ENCODE measurements at places on chromosomes 16 and 17.

DNA sequence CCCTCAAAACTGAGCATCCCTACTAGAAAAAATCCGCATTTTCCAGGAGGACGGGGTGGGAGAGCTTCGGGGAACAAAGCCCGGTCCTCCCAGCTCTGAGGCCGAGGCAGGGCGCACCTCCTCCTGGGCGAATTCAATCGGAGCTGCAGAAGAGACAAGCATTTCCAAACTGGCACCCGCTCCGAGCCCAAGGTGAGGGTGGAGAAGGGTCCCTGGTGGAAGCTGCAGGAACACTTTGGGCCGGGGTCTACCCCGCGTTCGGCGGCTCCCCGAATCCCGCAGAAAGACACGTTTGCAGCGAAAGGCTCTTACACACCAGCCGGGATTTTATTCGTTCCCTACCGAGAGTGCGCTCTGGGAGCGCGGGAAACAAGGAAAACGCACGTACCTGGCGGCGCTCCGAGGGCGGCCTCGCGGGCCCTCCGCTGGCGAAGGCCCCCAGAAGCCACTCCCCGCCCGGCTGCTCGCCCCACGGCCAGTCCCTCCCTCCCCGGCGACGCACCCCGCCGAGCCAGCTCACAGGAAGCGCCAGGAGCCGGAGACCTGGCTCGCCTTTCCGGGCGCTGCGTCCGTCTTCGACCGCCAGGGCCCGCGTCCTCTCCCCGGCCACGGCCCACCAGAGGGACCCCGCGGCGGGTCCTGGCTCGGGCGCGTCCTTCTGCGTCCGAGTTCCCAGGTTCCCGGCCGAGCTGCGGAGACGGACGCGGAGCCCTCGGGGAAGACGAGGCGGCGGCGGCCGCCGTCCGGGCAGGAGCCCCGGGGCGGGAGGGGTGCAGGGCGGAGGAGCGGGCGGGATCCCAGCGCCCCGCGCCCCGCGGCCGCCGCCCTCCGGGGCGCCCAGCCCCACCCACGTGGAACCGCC lies 49.8 kb upstream of the BAHCC1 start:
- peaks cover 43% of the 10 kb centered on the region for H3K27me3 ChIP-seq
- DNase-seq: peak; percentile 36
- H3K36me3 ChIP-seq: no peaks in the 10 kb centered on the region
- H3K4me3 ChIP-seq: peak overlapping the region; percentile 43

- H3K4me1 ChIP-seq: no peaks in the 10 kb centered on the region
- H3K36me3 ChIP-seq: no peaks in the 10 kb centered on the region
- no peak overlapping the region for H3K4me3 ChIP-seq
- DNase-seq: no peak
- no peak overlapping the region for H3K27ac ChIP-seq
These were observed 72.2 kb downstream of the MAF start for GRCh38 chr16:79528338-79528737.

DNA sequence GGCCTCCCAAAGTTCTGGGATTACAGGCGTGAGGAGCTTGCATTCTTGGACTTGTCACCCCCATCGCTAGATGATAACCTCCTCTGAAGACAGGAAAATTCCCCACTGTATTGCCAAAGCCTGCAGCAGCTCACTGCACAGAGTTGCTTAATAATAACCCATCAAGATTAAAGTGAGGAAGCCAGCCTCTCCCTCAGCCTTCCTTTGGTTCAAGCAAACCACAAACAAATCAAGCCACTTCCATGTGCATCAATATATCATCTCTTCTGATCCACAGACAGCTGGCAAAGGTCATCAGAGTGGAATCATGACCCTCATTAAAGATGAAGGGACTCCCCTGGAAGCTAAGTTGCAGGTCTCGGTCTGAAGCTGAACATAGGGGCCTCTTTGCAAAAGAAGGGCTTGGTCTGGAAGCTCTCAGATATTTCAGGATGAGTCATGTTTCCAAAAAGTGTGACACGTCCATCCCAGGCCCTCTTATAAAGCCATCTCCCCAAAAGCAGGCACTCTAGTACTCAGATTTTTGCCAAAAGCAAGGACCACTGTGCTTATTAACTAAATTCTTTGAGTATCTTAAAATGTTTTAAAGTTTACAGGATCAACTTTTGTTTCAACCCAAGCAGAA lies 4.8 kb downstream of the EMP2 start:
- no peak for DNase-seq
- H3K27me3 ChIP-seq: peaks cover 8% of the 10 kb centered on the region
- no peak overlapping the region for H3K27ac ChIP-seq
- no peak overlapping the region for H3K4me3 ChIP-seq
- no peaks in the 10 kb centered on the region for H3K36me3 ChIP-seq

DNA sequence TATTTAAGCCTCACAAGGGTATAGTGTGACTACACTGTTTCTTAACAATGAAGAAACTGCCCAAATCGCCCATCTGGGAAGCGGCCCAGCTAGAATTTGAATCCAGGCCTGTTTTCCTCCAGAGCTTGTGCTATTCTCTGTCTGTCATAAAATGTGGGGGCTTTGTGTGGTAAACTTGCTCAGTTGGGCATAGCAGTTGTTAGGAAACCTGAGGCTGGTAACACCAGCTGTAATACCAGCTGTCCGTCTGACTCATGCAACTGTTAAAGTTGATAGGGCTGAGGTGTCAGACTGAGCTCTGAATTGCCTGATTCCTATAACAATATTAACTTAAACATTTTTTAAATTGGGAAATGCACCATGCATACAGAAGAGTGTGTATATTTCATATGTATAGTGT lies 9.3 kb downstream of the NOD2 start:
- peaks cover 43% of the 10 kb centered on the region for H3K4me1 ChIP-seq
- DNase-seq: no peak
- H3K27ac ChIP-seq: no peak overlapping the region
- H3K4me3 ChIP-seq: no peak overlapping the region

DNA sequence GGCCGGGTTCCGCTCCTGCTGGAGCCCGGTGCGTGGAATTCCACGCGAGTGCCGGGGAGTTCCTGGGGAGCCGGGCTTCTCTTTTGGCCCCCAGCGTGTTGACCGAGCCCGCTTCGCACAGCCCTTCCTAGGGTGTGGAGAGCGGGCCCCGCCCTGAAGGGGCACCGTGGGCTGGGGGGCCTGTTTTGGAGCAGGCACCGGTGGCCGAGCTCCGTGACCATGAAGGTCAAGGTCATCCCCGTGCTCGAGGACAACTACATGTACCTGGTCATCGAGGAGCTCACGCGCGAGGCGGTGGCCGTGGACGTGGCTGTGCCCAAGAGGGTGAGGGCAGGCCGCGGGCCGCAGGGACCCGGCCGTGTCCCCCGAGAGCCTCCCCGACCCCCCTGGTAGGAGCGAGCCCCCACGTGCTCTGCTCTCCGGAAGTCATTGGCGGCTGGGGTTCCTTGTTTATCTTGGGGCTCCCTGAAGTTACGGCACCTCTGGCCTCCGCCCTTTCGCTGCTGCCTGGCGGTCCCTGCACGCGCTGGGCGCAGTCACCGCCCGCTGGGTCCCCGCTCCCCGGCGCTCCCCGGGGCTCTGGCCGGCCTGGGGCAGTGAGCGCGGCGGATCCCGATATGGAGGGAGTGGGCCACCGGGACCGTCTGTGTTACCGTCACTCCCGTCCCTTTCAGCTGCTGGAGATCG lies 528 bp downstream of the HAGHL start:
- H3K27me3 ChIP-seq: no peaks in the 10 kb centered on the region
- no peak for DNase-seq
- H3K4me1 ChIP-seq: peaks cover 11% of the 10 kb centered on the region
- H3K36me3 ChIP-seq: no peaks in the 10 kb centered on the region
- peak overlapping the region; percentile 70 for H3K4me3 ChIP-seq

DNA sequence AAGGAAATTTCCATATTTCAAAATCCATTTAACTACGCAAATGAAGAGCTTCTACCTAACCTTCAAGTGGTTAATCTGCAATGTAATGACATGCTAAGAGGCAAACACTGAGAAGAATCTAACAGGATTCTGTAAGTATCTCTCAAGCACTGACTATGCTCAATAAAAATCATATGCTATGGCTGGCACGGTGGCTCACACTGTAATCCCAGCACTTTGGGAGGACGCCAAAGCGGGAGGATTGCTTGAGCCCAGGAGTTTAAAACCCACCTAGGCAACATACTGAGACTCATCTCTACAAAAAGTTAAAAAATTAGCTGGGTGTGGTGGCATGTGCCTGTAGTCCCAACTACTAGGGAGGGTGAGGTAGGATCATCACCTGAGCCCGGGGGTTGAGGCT lies 32.7 kb downstream of the GNA13 start:
- no peak overlapping the region for H3K4me3 ChIP-seq
- DNase-seq: no peak
- no peaks in the 10 kb centered on the region for H3K27me3 ChIP-seq
- H3K4me1 ChIP-seq: peaks cover 100% of the 10 kb centered on the region

DNA sequence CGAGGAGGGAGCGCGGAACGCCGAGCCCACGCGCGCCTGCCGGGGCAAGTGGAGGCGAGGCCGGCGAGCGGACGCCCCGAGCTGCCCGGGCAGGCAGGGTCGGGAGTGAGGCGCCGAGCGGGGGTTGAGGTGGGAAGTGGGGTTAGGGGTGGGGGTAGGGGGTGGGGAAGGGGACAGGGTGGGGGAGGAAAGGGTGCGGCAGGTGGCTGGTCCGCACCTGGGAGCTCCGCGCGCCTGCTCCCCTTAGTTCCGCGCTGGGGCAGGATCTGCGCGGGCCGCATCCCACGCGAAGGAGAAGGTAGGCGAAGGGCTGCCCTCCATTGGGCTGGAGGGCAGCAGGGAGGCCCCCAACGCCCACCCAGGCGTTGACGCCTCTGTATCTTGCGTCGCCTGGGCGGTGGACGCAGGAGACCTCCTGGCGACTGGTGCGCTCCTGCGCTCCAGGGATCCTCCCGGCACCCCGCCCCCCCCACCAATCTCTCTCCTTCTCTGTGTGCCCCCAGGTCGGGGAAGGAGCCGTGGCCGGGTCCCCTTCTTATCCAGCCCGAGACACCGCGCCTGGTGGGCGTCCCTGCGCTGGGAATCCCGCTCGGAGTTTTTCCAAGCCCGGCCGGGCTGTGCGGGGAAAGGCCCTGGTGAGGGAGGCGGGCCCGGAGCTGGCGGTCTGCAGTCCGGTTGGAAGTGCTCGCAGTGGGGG lies 51.3 kb upstream of the AMZ2 start:
- no peaks in the 10 kb centered on the region for H3K36me3 ChIP-seq
- DNase-seq: no peak
- H3K4me3 ChIP-seq: peak overlapping the region; percentile 74
- peak overlapping the region; percentile 54 for H3K27ac ChIP-seq

- no peak overlapping the region for H3K27ac ChIP-seq
- peaks cover 6% of the 10 kb centered on the region for H3K4me1 ChIP-seq
- no peak for DNase-seq
These were observed 16.4 kb downstream of the KRT23 start for GRCh38 chr17:40921026-40921425.

DNA sequence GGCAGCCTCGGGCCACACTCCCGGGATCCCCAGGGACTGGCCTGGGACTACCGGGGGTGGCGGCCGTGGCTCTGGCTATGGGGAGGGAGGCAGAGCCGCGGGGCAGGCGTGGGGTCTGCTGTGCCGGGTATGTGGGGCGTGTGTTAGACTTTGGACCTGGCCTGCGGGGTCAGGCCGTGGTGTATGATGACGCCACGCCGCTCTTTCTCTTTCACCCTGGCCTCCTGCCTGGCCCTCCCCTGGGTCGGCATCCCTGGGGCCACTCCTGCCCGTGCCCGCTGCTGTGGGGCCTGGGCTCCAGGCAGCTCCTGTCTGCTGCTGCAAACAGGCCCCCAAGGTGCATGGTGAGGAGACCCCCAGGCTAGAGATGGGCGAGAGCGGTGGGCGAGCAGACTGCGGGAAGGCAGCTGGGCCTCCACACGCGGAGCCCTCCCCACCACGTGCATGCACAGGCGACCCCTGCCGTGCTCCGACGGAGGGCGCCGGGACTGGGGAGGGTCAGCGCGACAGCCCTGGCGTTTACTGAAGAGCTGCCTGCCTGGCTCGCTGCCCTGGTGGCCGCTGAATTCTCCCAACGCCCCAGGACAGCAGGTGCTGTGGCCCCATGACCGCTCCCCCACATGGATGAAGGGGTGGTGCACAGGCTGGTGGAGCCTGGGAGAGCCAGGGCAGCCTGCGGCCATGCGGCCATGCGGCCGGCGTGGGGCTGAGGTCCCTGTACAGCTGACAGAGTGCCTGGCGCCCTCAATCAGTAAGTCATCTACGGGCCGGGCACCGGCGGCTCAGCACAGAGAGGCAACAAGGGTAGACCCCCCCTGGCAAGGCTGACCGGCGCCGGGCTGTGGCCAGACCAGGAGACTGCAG lies 16.0 kb downstream of the CAPN15 start:
- no peak for DNase-seq
- no peak overlapping the region for H3K27ac ChIP-seq
- H3K36me3 ChIP-seq: no peaks in the 10 kb centered on the region
- no peak overlapping the region for H3K4me3 ChIP-seq
- H3K4me1 ChIP-seq: no peaks in the 10 kb centered on the region

GRCh38 chr17:75087558-75088453 lies at the start of gene SLC16A5:
Gene SLC16A5 (plus strand): TSS chr17:75087954. CDS start chr17:75093637, 5,683 bp downstream.
- H3K4me3 ChIP-seq: peak within 1 kb of the TSS; percentile 65
- DNase-seq: peak; percentile 44
- no peaks in the 10 kb centered on the region for H3K36me3 ChIP-seq
- no peaks in the 10 kb centered on the region for H3K27me3 ChIP-seq

DNA sequence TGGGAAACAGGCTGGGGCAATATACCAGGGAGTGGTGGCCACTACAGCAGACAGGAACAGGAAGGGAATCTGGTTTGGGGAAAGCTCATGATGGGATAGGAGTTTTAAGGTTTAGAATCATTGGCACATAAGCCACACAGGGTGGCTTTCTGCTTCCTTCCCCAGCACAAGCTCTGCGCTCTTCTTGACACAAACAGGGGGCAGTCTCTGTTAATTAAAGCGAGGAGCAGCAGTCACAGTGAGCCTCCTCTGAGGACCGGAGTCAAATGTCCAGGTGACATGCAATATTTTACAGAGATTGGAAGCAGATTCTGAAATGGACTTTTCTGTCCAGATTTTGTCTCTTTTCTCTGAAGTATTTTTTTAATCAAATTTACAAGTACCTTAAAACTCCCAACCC lies 2.8 kb upstream of the SHISA9 start:
- no peaks in the 10 kb centered on the region for H3K4me1 ChIP-seq
- no peak overlapping the region for H3K27ac ChIP-seq
- H3K27me3 ChIP-seq: peaks cover under 1% of the 10 kb centered on the region
- no peak for DNase-seq

- H3K4me3 ChIP-seq: no peak overlapping the region
- no peaks in the 10 kb centered on the region for H3K27me3 ChIP-seq
- H3K36me3 ChIP-seq: peaks cover 21% of the 10 kb centered on the region
- no peak overlapping the region for H3K27ac ChIP-seq
These were observed 154.2 kb downstream of the PITPNC1 start for GRCh38 chr17:67531291-67531690.

GRCh38 chr17:68909066-68909465 lies 46.1 kb downstream of the ABCA8 start:
- no peaks in the 10 kb centered on the region for H3K36me3 ChIP-seq
- no peak overlapping the region for H3K4me3 ChIP-seq
- no peak for DNase-seq
- H3K27ac ChIP-seq: no peak overlapping the region
- H3K4me1 ChIP-seq: no peaks in the 10 kb centered on the region

Measured in CD4-positive, alpha-beta memory T cell (primary cell).